ENCODE measurements at places on chromosomes 4 and X.

DNA sequence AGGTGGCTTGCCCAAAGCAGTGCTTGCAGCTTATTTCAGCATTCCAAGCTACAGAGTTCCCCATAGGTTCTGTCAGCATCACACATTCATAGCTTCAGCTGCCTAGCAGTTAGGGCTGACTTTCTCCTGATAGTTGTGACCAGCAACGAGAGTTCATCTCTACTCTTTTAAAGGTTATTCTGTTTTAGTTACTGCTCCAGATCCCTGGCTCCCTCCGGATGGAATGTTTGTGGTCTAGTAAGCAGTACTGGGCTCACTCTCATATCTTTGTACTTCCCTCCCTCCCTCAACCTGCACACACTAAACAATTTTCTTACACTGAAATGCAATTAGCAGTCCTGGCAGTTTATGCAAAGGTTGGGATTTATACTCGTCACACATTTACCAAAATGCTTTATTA lies 43.9 kb downstream of the PTTG2 start:
- no peaks in the 10 kb centered on the region for H3K36me3 ChIP-seq
- H3K27me3 ChIP-seq = no peaks in the 10 kb centered on the region
- no peak overlapping the region for H3K27ac ChIP-seq
- H3K4me1 ChIP-seq = no peaks in the 10 kb centered on the region
- no peak overlapping the region for H3K4me3 ChIP-seq

DNA sequence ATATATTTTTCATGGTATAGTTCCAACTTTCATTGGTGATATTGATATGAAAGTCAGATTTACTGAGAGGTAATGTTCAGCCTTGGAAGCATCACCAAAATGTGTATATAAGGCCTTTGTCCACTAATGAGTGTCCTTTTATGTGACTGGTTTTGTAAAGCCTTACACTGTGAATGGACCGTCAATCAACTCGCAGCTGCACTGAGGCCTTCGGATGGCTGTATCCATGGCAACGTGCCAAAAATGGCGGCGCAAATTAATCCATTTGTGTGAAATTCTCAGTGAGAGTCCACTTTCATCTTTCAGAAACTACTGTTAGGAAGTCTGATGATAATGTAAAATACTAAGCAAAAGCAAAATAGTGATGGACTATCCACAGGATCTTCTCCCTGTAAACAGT lies 131.7 kb downstream of the SPCS3 start:
- no peaks in the 10 kb centered on the region for H3K36me3 ChIP-seq
- H3K27ac ChIP-seq = no peak overlapping the region
- no peak overlapping the region for H3K4me3 ChIP-seq
- DNase-seq = no peak

DNA sequence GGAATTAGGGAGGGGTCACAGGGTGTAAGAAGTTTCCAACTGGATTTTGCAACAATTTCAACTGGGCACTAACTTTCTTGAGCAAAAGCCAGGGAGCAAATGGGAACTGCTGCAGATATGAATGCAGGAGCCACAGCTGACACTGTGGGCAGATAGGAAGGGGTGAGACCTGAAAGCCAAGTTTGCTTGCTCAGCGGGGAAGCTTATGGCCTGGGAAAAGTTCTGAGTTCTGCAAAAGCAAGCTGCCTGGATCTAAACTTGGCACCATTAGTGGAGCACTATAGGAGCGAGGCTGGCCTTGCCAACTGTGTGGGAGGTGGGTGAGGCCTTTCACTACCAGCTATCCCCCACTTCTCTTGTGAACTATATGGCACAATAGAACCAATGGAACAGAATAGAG lies 11.1 kb downstream of the CYSLTR1 start:
- no peak overlapping the region for H3K4me3 ChIP-seq
- H3K4me1 ChIP-seq = no peaks in the 10 kb centered on the region
- H3K27ac ChIP-seq = no peak overlapping the region
- DNase-seq = no peak

DNA sequence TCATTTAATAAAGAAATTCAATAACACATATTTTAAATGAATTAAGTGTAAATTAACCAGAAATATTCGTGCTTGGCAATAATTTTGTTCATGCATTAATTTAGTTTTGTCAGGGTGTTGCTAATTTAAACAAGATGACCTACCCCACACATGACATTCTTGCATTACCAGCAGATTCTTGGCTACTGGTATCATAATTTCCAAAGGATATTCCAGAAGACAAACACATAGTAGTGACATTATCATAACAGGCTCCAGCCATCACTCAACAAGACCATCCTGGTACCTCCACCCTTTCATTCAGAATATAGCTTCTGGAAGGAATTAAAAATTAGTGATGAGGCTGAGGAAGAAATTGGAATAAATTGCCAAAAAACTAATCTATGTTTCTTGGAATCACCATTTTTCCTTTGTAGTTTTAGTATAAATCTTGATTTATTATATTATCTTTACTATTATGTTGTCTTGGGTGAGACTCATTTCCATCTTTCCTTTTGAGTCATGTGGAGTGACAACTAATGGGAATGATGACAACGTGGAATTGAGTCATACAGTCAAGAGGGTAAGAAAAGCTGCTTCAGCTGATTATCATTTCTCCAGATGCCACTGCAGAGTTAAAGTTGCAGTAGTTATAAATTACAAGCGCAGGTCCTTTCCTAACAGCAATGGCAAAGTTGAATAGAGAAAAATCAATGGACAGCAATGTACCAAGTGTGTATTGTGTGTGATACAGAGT lies 30.9 kb upstream of the HHIP start:
- no peaks in the 10 kb centered on the region for H3K27me3 ChIP-seq
- no peak overlapping the region for H3K27ac ChIP-seq
- peak; percentile 55 for DNase-seq
- no peak overlapping the region for H3K4me3 ChIP-seq
- peaks cover 7% of the 10 kb centered on the region for H3K4me1 ChIP-seq
- no peaks in the 10 kb centered on the region for H3K36me3 ChIP-seq

- no peaks in the 10 kb centered on the region for H3K4me1 ChIP-seq
- no peak overlapping the region for H3K27ac ChIP-seq
- DNase-seq = no peak
- no peak overlapping the region for H3K4me3 ChIP-seq
- H3K36me3 ChIP-seq = no peaks in the 10 kb centered on the region
These were observed 9.8 kb downstream of the SLC4A4 start for GRCh38 chr4:71348586-71348985.

DNA sequence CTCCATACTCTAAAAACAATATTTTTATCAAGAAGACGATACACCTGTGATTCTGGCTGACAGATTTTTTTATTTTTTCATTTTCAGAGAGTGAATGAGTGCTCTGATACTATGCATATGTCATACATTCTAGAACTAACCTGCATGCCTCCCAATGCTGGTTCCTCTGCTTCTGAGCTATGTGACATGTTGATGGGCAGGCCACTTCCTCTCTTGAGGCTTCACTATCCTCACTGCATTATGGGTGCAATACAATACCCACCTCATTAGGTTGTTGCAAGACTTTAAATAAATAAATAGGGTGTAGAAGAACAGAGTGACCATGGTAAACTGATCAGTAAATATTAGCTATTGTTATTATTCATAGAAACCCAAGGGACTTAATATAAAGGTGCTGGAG lies 408.3 kb downstream of the HNRNPD start:
- H3K4me3 ChIP-seq = no peak overlapping the region
- H3K36me3 ChIP-seq = no peaks in the 10 kb centered on the region
- H3K27ac ChIP-seq = no peak overlapping the region
- no peak for DNase-seq
- no peaks in the 10 kb centered on the region for H3K4me1 ChIP-seq

DNA sequence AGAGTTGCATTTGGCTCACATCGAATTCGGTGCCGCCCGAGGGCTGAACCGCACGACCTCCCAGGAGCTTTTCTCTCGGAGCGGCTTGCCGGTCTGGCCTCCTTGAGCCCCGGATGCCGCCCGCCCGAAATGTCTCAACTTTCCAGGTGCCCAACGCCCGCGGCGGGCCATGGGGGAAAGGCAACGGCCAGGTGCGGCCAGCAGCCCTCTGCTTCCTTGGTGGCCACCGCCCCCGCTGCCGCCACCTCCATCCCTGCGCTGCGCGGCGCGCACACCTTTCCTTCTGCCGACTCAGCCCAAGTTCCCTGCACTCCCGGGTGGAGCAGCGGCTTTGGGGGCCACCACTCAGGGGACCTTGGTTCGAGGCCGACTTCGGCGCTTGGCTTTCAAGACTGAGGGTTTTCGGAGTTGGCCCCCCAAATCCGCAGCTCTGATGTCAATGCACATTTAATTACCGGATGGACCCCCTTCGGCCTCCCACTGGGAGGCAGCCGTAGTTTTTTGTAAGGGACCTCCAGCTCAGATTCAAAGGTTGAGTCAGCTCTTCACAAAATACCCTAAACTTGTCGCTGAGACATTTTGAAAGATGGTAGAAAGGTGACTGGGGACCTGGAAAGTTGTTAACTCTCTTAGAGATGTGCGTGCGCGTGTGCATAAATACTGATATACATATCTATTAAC lies 1.1 kb downstream of the AFF2 start:
- peaks cover 5% of the 10 kb centered on the region for H3K27me3 ChIP-seq
- no peak overlapping the region for H3K27ac ChIP-seq
- peak overlapping the region; percentile 76 for H3K4me3 ChIP-seq
- H3K4me1 ChIP-seq = no peaks in the 10 kb centered on the region
- DNase-seq = no peak

DNA sequence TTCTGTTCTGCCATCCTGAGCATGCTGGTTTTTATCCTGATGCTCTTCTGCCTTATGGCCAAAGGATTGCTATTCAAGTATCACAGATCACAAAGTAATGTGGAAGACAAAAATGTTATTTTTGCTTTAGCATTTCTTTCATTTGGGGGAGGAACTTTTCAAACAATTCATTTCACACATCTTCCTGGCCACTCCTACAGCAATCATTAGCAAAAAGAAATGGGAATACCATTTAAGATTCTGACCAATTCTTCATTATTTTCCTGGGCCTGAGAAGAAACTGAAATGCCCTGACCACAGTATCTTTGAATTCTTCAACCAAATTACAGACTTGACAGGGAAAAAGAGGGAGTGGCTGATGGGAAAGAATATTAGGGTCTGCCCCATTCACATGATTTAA lies 38.0 kb upstream of the GRID2 start:
- no peak overlapping the region for H3K4me3 ChIP-seq
- no peaks in the 10 kb centered on the region for H3K36me3 ChIP-seq
- 0 out of 2 replicates have a peak, but pooled peaks cover 7% of the 10 kb centered on the region for H3K27me3 ChIP-seq
- DNase-seq = no peak
- no peak overlapping the region for H3K27ac ChIP-seq

DNA sequence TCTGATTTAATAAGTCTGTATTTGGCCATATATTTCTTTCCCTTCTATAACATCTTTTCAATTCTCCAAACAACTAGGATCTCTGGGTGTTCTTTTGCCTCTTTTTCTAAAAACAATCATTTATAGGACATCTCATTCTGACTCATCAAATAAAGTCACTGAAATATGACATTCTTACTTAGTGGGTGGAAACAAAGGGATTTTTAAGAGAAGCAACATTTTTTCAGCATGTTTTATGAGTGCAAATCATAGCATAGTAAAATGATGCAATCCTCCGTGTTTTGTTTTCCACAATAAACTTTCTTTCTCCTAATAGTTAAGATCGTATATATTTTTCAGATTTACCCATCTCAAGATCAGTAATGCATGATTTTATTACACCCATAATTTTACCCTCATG lies 179.8 kb downstream of the SPCS3 start:
- DNase-seq = peak; percentile 79
- H3K4me3 ChIP-seq = peak overlapping the region; percentile 61
- peak overlapping the region; percentile 6 for H3K27ac ChIP-seq

- H3K27me3 ChIP-seq = peaks cover 22% of the 10 kb centered on the region
- no peak for DNase-seq
- no peak overlapping the region for H3K27ac ChIP-seq
- no peak overlapping the region for H3K4me3 ChIP-seq
These were observed 89.5 kb upstream of the TRPC3 start for GRCh38 chr4:122041312-122041711.

DNA sequence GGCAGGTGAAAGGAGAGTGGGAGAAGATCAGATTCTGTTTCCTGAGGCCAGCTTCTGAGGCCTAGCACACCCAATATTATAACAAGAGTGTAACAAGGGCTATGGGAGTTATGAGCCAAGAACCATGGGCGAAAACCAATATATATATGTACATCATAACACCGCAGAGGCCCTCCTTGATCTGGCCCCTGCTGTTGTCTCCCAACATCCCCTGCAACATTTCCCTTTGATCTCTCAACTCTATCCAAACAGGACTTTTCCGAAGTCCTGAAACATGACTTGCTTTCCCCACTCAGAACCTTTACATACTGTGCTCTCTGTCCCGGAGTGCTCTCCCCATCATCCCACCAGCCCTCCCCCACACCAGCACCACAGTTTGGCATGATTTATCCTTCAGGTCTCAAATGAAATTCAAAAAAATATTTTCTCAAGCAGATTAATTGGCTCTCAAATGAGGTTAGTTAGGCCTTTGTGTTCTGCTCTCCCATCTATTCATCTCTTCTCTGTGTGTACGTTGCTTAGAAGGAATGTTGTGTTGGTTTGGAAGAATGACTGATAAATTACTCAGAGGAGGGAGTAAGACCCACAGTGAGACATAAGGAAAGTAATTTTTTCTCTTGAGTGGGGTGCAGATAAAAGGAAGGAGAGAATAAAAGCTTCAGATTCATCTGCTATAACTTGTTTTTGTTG lies 58.1 kb upstream of the SMIM10 start:
- H3K4me1 ChIP-seq = peaks cover 27% of the 10 kb centered on the region
- no peak overlapping the region for H3K4me3 ChIP-seq
- H3K36me3 ChIP-seq = no peaks in the 10 kb centered on the region

DNA sequence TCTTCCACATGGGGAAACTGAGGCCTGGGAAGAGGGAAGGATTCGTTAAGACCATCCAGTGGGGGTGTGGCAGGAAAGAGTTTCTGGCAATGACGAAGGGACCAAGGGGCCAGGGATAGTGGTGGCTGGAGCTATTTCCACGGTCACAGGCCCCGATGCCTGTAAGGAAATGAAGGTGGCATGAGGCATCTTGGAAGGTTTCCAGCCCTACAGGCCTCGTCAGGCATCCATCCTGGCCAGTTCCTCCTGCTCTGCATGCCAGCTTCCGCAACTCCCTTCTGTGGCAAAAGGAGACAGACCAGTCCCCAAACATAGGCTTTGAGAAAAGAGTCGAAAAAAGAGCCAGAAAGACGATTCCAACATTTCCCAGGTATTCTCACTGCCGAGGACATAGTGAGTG lies 9.2 kb upstream of the C4orf50 start:
- H3K4me3 ChIP-seq = no peak overlapping the region
- H3K36me3 ChIP-seq = no peaks in the 10 kb centered on the region
- no peak overlapping the region for H3K27ac ChIP-seq

DNA sequence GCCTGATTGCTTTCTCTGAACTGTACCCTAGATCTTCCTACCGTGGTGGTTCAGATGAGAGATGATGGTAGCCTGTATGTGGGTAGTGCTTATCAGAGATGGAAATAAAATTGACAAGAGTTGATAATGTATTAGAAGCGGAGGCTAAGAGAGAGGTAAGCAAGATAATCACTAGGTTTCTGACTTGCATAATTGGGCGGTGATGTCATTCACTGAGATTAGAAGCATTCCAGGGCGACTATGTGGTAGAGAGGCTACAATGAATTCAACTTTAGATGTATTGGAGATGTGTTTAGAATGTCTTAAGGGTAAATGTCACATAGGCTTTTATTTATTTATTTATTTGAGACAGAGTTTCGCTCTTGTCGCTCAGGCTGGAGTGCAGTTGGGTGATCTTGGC lies 415 bp upstream of the TENM3 start:
- H3K4me1 ChIP-seq = no peaks in the 10 kb centered on the region
- H3K27ac ChIP-seq = no peak overlapping the region
- no peak for DNase-seq

GRCh38 chrX:40866893-40867292 lies 131.6 kb upstream of the MED14 start:
- no peaks in the 10 kb centered on the region for H3K27me3 ChIP-seq
- peak overlapping the region; percentile 51 for H3K27ac ChIP-seq
- no peaks in the 10 kb centered on the region for H3K36me3 ChIP-seq

GRCh38 chr4:78656968-78657445 lies 105.4 kb downstream of the ANXA3 start:
- H3K36me3 ChIP-seq = no peaks in the 10 kb centered on the region
- peak overlapping the region; percentile 44 for H3K27ac ChIP-seq
- no peaks in the 10 kb centered on the region for H3K27me3 ChIP-seq
- H3K4me3 ChIP-seq = no peak overlapping the region
